Fibroblast of upper back skin (primary cell): ENCODE measurements at places on chromosomes 5 and 9.

DNA sequence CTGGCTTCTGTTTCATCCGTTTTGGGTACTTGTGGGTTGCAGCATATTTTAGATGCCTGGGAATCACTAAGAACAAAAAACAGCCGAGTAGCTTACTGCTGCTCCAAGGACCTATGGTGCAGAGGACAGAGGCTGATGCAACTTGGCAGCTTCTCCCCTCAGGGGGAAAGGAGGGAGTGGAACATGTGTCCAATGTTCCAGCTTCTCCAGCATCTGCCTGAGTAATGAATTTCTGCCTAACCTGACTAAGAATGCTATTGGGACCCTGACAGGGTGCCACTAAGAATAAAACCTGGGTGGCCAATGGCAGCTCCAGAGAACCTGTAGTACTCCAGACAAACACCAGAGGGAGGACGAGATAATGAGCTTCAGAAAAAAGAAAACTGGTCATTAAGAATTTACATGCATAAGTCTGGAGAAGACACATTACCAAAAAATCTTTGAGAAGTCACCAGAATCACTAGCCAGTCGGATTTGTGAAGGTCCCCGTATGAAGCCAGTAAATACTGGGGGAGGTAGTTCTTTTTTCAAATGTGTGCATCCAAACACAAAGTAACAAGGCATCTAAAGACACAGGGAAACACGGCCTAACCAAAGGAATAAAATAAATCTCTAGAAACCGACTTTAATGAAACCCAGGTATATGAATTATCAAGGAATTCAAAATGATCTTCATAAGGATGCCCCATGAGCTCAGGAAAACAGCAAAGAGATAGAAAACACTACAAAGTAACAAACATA is 293.5 kb downstream of the HINT1 start:
- peak; percentile 89 for DNase-seq

- peak; percentile 22 for DNase-seq
Measured at GRCh38 chr9:136978073-136978864, 965 bp downstream of the PTGDS start.

- DNase-seq = peak; percentile 93
Measured at GRCh38 chr5:72325566-72326305, 5.6 kb downstream of the PTCD2 start.

GRCh38 chr9:91917436-91917835 is 32.6 kb downstream of the ROR2 start:
- DNase-seq = no peak
